ENCODE measurements at places on chromosomes 4 and X.

DNA sequence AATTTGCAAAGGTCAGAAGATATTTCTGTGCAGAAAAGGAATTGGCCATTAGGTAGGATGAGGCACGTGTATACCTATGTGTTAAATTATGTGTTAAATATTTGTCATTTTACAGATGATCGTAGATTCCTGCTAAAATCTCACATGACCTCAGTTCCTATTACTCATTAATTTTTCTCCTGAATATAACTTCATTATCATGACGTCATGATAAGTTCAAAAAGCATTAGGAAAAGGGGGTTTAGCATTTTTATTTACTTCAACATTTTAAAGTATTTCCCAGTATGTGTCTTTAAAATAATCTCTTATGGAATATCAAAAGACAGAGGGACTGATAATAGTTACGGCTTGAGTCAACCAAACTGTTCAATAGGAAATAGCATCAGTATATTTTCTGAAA, 372.8 kb downstream of the IL1RAPL1 start:
- DNase-seq: no peak

DNA sequence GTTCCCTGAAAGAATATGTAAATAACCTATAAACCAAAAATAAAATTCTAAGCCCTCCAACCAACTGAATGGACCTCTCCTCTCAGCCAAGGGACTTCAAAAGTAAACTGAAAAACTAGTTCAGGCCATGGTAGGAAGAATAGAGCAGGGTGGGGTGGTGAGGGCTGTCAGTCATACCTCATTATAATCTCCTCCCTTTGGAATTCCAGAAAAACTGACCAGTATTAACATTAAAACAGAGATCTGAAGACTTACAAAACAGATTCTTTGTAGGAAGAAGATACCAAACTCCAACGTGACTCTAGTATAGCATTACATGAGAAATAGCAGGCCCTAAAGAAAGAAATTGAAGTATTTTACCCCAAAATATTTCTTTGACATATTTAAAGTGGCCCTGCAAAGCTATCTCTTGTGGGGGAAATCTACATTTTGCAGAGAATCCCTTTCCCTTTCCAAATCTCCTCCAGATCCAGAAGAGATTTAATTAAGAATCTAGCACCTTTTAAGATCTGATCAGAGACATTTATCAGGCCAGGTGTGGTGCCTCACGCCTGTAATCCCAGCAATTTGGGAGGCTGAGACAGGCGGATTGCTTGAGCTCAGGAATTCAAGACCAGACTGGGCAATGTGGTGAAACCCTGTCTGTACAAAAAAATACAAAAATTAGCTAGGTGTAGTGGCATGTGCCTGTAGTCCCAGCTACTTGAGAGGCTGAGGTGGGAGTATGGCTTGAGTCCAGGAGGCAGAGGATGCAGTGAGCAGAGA, 15.1 kb downstream of the TBC1D9 start:
- DNase-seq: no peak

DNA sequence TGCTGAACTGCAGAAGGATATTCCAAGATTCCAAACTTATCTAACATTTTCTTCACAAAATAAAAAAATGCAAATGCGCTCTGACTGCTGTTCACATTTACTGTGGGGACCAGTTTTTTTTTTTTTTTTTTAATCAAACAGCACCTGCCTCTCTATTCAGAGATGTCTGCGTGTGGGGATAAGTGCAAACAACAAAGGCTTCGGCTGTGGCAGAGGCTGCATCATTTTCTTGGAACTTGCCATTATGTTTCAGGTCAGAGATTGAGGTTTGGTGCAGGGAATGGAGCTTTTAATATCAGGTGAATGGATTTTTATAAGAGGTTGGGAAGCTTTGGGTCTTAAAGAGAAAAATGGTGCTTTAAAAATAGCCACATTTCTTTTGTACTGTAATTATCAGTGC, 78.2 kb upstream of the TET2 start:
- DNase-seq: no peak

DNA sequence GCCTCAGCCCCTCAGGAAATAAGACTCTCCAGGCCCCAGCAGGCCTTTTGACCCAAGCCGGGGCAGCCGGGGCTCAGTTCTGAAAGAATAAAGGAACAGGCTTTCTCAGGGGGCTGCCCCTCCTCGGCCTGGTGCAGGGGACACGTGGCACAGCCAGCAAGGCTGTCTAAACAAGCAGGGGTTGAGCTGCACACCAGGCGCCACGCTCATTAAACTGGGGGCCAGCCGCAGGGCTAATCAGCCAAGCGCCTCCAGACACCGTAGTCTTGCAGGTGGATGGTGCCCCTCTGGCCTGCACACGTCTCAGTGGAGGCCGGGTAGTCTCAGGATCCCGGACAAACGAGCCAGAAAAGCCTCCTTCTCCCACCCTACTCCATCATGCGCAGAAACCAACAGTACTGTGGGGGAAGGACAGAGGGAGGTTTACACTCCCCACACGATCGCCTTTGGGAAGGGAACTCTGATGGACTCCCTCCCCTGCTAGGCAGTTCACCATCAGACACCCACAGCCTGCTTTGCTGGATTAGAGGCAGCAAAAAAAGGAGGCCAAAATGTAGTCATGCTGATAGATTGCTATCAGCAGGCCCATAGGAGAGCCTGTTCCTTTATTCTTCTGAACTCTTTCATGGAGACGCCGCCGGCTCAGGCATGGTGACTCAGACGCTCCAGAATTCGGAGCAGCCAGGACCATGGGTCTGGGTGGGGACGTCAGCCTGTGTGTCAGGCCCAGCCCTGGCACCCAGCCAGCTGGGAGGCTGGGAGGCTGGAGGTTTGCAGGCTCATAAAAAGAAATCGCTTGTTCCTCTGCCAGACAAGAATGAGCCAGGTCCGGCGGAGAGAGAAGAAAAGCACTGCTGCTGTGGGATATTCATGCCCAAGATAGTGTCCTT, 342.4 kb downstream of the BCOR start:
- DNase-seq: no peak

DNA sequence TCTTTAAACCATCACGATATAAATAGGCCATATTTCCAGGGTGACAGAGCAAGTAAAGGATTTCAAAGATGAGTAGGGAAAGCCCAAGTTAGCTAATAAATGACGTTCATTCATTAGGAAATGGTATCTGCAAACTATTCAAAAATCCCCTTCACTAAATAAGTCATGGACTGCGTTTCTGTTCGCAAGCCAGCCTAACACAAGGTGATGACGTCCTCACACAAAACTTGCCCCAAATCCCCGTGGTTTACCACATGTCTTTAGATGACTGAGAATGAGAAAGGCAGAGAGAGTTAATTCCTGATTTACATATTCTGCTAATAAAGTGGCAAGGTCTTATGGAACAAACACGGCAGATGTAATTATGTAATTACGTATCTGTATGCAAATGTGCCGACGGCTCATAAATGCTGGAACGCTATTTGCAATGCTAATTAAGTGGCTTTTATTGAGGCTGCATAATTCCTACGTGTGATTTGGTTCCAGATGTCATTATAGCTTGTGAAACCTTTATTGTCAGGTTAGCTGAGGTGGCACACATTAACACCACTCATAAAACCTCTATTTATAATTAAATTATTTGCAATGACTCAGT, 437.7 kb upstream of the FRG1 start:
- no peak for DNase-seq

DNA sequence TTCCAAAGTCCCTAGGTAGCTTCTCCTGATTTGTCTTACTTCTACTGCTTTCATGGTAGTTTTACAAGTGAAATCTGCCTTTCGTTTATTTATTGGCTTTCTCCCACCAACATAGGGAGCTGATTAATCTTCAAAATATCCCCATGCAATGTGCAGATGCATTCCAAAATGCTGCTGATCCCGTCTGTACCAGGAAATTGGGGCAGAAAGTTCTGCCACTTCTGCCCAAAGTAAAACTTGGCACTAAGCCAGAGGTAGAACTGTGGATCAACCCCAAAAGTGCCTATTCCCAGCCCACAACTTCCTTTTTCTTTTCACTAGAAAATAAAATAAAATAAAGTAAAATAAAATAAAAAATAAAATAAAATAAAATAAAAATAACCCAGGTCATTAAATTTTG, 47.3 kb upstream of the PPARGC1A start:
- DNase-seq: no peak

DNA sequence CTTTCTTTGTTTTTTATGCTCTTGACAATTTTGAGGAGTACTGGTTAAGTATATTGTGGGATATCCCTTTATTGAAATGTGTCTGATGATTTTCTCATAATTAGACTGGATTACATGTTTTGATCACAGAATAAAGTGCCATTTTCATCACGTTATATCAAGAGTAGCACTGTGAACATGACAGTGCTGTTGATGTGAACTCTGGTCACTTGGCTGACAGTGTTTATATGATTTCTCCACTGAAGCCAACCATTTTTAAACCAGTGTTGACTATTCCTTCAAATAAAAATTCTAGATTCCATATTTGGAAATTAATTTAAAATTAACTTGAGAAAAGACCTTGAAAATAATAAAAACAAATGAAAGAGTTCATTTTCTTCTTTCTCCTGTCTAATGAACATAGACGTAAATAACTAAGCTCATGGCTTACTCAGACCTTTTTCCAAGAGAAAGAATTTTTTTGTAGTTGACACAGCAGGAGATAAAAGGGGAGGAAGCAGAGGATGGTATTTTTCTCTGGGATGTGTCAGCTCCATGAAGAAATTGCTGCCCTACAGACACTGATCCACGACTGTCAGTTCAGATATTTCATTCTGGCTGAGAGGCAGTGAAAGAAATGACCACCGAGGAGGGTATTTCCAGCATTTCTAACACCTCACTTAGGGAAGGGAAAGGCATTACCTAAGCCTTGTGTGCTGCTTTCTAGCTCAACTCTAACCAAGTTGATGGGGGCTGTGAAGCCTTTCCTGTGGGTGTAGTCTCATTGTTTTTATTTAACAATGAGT, 150.9 kb upstream of the ANK2 start:
- no peak for DNase-seq

- DNase-seq: no peak
Observed at GRCh38 chrX:54920610-54921426, at the start of gene TRO. TSS of gene TRO (plus strand) at chrX:54920824. CDS start at chrX:54922247, 1,423 bp downstream.

- DNase-seq: no peak
Observed at GRCh38 chrX:55056820-55057674, 17.8 kb upstream of the PAGE2B start.

DNA sequence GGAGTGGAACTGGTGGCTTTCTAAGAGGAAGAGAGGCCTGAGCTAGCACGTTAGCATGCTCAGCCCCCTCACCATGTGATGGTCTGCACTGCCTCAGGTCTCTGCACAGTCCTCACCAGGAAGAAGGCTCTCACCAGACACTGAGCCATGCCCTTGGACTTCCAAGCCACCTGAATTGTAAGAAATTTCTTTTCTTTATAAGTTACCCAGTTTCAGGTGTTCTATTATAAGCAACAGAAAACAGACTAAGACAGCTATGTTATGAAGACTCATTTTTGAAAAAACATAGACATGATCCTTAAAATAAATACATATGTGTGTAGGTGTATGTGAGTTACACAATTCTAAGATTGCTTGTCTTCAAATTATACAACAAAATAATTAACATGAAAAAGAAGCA, 74.7 kb downstream of the CEP44 start:
- DNase-seq: no peak

GRCh38 chr4:73222466-73223257, 35.9 kb downstream of the ANKRD17 start:
- DNase-seq: peak; percentile 20

DNA sequence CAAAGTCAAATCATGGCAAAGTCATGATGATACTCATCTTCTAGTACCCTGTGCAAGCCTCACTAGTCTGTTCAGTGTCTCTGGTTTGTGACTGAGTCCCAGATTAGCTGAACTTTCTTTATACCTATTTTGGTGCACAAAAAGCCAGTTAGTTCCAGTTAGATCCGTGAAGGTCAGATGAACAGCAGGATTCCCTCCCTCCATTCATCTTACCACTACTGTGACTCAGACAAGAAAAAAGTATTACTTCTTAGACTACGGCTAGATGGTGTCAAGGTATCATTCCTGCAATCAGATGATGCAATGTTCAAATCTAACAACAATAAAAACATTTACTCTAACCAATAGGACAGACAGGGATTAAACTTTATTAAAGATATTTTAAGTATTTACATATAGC, 30.4 kb downstream of the ARHGEF6 start:
- DNase-seq: no peak

DNA sequence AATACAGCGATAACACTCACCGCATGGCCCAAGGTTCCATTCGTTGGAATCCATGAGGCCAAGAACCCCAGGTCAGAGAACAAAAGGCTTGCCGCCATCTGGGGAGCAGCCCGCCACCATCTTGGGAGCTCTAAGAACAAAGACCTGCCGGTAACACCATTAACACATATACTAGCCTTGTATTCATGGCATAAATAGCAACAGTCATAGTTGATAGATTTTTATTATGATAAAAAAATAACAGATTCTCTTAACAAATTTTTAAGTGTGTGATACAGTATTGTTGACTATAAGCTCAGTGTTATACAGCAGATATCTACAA, 309.4 kb downstream of the GLUD2 start:
- DNase-seq: no peak

Data from stimulated activated CD4-positive, alpha-beta T cell treated with anti-CD3 and anti-CD28 coated beads, Interleukin-2, amount 100 ng/mL, for 48 hours (primary cell).